ENCODE measurements at places on chromosomes 3 and 15. TPM values are rescaled to one million over a fixed set of nuclear protein-coding genes. Genes with fewer than 3 reads are reported as not detected.

GUCA1C gene
- not detected for total RNA-seq

DUOX2 gene
- 0.29 TPM for total RNA-seq

LRTM1 gene
- total RNA-seq, result not detected

ZNF619 gene
- 27.6 TPM for total RNA-seq

TAGLN3 gene
- not detected for total RNA-seq

GP9 gene
- not detected for total RNA-seq

CLEC3B gene
- not detected for total RNA-seq

GATM gene
- 18.2 TPM for total RNA-seq

IMPG2 gene
- total RNA-seq, result 0.44 TPM

OR5AC2 gene
- total RNA-seq, result not detected

HCN4 gene
- total RNA-seq, result not detected

GATA2 gene
- not detected for total RNA-seq

FBXL2 gene
- total RNA-seq, result not detected

HESX1 gene
- 0.39 TPM for total RNA-seq

TUSC2 gene
- total RNA-seq, result 25.5 TPM

SYNPR gene
- total RNA-seq, result not detected

GOLGA8J gene
- not detected for total RNA-seq

GHSR gene
- total RNA-seq, result not detected

C3orf20 gene
- total RNA-seq, result 0.34 TPM

SENP8 gene
- 0.62 TPM for total RNA-seq

ADPRH gene
- total RNA-seq, result 18.8 TPM

PDIA3 gene
- total RNA-seq, result 82.5 TPM

CCR4 gene
- 0.12 TPM for total RNA-seq

SNTN gene
- not detected for total RNA-seq

TCAIM gene
- 16.7 TPM for total RNA-seq

TMIE gene
- total RNA-seq, result not detected

DALRD3 gene
- total RNA-seq, result 56.8 TPM

HYAL1 gene
- 0.30 TPM for total RNA-seq

IFT122 gene
- 28.7 TPM for total RNA-seq

KLHL40 gene
- not detected for total RNA-seq

CFAP100 gene
- total RNA-seq, result not detected

RPL15 gene
- 2,162 TPM for total RNA-seq

MAGEF1 gene
- total RNA-seq, result 27.1 TPM

SH2D7 gene
- total RNA-seq, result not detected

PAK6 gene
- total RNA-seq, result 1.2 TPM

DNASE1L3 gene
- 1.1 TPM for total RNA-seq

TIGIT gene
- 4.6 TPM for total RNA-seq

FEZF2 gene
- total RNA-seq, result not detected

EPHB1 gene
- total RNA-seq, result 0.87 TPM

FRMD5 gene
- total RNA-seq, result not detected

CORO2B gene
- 11.3 TPM for total RNA-seq

PHC3 gene
- 159 TPM for total RNA-seq

FGD5 gene
- total RNA-seq, result 0.12 TPM

ZDHHC23 gene
- 72.6 TPM for total RNA-seq

CCR1 gene
- 1.1 TPM for total RNA-seq

KLHL6 gene
- total RNA-seq, result 72.6 TPM

GPR62 gene
- not detected for total RNA-seq

FES gene
- total RNA-seq, result 42.0 TPM

MUC4 gene
- total RNA-seq, result 0.24 TPM

TRIM42 gene
- not detected for total RNA-seq

CRABP1 gene
- not detected for total RNA-seq

SLITRK3 gene
- total RNA-seq, result not detected

CCPG1 gene
- 36.0 TPM for total RNA-seq

CLDN16 gene
- total RNA-seq, result not detected
